Cardiac fibroblast (primary cell): ENCODE measurements at places on chromosomes 11 and 22.

DNA sequence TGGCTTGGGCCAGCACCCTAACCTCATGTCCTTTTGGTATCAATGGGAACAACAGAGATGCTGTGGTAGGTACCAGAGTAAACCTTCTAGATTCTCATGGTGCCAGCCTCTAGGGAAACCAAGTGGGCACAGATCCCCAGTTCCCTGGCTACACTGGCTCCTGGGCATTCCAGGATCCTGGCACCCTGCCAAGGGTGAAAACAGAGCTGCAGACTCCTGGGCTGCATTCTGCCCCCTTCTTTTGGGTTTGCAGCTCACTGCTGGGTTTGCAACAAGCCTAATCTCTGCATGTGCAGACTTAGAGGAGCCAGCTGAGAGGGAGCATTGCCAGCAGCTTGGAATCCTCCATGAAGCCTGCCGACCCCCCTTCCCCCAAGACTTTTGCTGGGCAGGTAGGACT lies 30.6 kb downstream of the PRDM11 start:
- DNase-seq, result no peak

DNA sequence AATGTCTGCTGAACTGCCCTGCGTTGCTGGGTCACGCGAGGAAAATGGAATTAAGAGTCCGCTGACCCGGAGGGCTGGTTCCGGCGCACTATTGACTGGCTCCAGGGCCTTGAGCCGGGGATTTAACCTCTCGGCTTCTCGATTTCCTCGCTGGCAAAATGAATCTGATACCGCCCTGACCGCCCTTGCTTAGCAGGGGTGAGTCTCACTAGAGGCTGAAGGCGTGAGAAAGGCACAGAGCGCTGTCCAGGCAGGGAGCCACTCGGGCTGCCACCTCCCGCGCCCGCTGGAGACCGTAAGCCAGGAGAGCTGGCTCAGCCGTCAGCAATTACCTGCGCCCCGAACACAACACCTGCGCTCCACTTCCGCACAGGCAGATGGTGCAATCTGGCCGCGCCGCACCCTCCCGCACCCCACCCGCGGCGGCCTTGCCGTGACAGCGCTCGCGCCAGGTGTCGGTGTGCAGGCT lies 65.6 kb downstream of the BUD13 start:
- no peak for DNase-seq

DNA sequence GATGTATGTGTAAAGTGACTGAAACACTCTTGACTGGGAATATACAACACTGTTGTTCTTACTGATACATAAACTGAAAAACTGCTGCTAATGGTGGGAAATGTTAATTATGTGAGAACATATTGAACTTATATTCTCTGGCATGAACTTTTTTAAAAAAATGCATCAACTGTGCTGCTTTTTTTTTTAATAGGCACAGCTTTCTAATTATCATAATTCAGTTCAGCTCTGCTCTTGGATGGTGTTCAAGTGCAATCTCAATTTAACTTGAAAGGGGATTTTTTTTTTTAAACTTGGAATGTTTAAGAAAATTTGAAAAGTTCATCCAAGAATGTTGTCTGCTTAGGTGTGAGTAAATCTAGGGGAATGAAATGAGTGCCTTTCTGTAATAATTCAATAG lies 5.2 kb downstream of the TEAD1 start:
- DNase-seq, result no peak

- no peak for DNase-seq
These were observed 29.6 kb upstream of the FIBIN start for GRCh38 chr11:26964339-26964738.

GRCh38 chr22:24142241-24142640 lies 39.0 kb upstream of the SUSD2 start:
- no peak for DNase-seq

DNA sequence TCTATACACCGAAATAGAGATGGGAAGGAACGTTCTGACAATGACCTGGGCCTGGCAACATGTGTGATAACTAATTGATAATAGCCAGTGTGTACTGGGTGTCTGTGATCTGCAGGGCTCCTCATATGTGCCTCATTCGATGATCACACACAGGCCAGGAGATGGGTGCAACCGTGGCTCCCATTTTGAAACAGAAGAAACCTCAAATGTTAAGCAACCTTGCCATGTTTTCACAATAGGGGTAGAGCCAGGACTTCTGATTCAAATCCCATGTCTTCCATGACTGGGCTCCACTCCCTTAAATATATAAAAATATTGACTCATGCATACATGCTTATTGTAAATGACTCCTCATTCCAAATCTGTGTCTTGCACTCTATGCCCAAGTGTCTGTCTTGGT lies 11.1 kb downstream of the APOL3 start:
- DNase-seq, result peak; percentile 84

DNA sequence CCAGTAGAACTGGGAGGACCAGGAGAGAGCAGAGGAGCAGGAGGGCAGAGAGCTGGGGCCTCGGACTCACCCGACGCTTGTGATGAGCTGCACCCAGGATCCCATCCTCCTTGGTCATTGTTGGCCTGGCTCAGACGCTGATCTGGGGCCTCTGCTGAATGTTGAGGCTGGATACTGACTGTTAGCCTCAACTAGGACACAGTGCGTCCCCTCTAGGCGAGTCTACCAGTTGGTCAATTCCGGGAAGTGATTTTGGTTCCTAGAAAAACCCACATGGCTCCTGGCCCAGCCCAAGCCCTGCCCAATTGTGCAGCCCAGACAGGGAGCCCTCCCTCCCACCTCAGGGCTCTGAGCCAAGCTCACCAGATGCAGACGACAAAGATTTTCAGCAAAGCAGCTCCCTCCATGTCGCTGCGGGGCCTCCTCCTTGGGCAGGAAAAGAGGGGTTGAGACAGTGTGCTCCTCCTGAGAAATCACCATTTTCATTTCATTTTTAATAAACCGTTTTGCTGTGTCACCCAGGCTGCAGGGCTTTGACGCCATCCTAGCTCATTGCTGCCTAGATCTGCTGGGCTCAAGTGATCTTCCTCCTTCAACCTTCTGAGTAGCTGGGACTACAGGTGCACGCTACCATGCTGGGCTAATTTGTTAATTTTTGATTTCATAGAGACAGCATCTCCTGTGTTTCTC lies at the start of gene APOL4:
APOL4 (minus strand) TSS at position 180 of the 690 bp plus-strand sequence; CDS start at position 105, 75 bp downstream.
- peak; percentile 79 for DNase-seq

DNA sequence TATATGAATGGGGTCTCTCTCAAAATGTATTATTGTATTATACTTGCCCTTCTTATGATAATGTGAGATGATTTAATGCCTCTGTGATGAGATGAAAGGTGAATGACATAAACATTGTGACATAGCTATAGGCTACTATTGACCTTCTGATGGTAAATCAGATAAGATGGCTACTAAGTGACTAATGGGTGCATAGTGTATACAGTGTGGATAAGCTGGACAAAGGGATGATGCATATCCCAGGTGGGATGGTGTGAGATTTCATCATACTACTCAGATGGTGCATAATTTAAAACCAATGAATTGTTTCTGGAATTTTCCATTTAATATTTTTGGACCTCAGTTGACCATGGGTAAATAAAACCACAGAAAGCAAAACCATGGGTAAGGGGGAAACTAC lies 243.5 kb downstream of the SBF2 start:
- DNase-seq, result no peak

GRCh38 chr11:76891793-76892192 lies 31.1 kb downstream of the ACER3 start:
- no peak for DNase-seq

- DNase-seq, result no peak
These were observed 20.7 kb downstream of the PDHX start for GRCh38 chr11:34936945-34937629.

- DNase-seq, result no peak
These were observed 368.8 kb upstream of the KIRREL3 start for GRCh38 chr11:127369356-127369755.

- peak; percentile 89 for DNase-seq
These were observed 113.6 kb downstream of the SIK3 start for GRCh38 chr11:116984589-116984988.

DNA sequence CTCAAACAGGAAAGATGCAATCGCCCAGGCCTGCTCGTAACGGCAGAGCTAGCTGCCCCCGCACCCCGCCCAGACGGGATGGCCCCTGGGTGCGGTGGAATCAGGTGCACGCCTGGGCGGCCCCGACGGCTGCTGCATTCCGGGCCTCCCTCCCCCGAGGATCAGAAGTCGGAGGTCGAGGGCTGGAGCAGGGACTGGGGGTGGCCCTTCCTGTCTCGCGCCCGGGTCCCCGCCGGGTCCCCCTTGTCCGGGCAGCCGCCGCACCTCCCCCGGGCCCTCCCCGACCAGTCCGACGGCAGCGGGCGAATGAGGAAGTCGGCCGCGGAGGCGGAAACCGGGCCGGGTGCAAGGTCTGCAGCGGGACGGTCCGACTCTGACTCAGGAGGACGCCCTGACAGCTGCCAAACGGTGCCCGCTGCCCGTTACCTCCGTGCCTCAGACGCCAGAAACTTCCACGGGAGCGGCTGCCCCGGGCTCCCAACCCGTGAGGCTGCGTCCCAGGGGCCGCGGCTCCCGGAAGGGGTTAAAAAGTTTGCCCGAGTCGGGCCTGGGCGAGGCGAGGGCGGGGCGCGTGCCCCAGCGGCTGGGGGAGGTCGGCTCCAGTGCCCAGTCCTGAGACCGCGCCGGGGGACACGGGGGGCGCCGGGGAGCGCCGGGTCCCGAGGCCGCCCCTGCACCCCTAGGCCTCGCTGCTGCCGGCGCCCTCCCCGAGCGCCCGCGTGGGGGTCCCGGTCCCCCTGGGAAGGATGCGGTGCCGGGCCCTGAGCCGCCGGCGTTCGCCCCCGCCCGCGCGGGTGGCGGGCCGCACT lies 663 bp downstream of the MYH9 start:
- no peak for DNase-seq

DNA sequence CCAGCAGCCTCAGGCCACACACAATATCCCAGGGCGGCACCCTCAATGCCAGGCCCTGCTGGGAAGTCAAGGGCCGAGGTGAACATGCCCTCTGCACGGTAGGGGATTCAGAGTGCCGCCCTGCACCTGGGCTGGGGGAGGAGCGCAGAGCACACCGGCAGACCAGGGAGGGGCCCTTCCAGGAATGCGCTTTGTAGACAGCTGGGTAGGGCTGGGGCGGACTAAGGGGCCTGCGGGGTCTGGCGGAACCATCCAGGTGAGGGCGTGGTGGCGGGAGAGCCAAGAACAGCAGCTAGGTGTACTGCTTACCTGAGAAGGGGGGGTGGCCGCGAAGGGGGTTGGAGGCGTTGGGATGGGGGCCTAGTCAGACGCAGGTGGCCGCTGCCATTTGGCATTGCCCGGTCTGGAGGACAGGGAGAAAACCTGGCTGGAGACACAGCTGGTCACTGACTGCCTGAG lies 26.0 kb downstream of the DUSP8 start:
- DNase-seq, result no peak

- DNase-seq, result no peak
These were observed 12.3 kb upstream of the ARL14EP start for GRCh38 chr11:30310623-30311022.

GRCh38 chr11:66334605-66335442 lies 1.4 kb downstream of the RIN1 start:
- peak; percentile 45 for DNase-seq

GRCh38 chr22:42500836-42501179 lies 18.8 kb downstream of the RRP7A start:
- no peak for DNase-seq

DNA sequence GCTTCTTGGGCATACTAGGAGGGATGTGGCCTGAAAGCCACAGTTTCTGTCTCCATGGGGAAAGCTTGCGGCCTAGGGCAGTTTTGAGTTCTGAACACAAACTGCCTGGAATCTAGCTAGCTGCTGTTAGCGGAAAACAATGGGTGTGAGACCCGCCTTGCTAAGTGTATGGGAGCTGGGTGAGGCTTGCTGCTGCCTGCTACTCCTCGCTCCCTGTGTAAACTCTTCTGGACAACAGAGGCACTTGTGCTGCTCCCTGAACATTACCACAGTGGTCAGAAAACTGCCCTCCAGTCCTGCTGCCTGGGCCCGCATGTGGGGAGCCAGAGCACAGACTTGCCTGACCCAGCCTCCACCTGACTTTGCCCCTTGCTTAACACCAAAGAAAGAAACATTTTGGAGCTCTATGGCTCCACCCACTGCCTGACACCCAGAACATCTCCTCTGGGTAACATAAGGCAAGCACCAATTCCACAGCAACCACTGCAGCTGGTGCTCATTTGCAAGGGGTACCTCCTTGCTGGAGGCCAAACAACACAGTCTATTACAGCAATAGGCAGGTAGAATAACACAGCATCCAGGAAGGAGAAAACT lies 766.3 kb upstream of the RAG2 start:
- DNase-seq, result no peak

DNA sequence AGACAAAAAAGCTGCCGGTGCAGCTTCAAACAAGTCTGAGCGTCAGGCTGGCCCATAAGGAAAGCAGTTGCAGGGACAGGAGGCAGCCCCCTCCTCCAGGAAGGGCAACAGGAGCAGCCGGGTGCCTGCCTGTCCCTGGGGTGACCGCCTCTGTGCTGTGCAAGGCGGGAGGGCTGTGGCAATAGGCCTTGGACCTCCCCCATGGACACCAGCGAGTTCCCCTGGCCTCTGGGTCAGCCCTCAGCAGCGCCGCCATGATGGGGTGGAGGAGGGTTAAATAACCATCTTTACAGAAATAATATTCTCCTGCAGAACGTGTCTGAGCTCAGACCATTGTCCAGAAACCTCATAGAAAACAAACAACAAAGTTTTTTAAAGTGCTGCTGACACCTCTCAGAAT lies 3.3 kb upstream of the TMPRSS4 start:
- no peak for DNase-seq

DNA sequence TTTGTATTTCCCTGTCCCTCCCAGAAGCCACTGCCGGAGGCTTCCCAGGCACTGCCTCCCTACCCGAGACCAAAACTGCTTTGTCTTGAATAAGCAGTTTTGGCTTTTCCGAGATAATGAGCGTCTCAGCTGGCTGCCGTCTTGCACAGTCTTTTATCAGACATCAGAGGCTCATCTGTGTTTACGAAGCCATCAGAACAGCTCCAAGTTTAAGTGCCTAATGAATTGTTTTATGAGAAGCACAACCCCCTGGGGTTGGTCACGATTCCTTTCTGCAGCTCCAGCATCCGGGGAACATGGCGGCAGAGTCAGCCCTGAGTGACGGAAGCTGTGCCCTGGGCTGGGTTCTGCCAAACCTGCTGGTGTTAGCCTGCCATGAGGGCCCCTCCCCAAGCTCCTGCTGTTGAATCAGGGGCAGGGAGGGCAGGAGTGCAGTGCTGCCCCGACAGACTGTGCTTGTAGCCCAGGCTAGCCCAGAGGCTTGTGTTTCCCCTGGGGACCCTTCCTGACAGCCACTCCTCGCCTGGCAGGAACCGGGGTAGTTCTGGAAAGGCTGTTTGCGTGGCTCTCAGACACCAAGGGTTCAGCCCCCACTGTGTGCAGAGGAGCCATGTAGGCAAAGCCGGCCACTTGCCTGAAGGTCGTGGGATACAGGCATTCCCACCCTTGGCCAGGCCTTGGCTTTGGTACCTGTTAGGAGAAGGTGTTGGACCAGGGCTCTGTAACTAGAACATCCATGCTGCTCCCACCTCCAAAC lies 96.1 kb downstream of the MORC2 start:
- no peak for DNase-seq
